ENCODE measurements at places on chromosomes 1 and 21. TPM values are rescaled to one million over a fixed set of nuclear protein-coding genes. Genes with fewer than 3 reads are reported as not detected.

DNA sequence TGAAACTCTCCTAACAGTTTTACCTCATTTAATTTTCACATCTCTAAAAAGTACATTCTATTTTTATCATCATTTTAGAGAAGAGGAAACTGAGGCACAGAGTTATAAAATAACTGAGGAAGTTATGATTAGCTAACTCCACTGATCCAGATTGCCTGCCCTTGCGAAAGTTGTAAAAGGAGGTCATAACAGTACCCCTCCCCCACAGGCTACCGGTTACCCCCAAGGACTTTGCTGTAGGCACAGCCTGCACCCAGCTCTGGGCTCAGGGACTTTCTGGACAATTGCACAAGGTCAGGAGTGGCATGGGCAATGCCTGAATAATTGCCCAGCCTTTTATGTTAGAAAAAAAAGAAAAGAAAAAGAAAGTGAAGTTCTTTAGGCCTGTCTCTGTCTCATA lies 22.7 kb downstream of the PIGM start:
- no peak for DNase-seq

GRCh38 chr1:33466159-33466558 lies 6.3 kb upstream of the ZSCAN20 start:
- no peak for DNase-seq

Gene DMBX1
- not detected for polyA plus RNA-seq

Gene S100A7
- not detected for polyA plus RNA-seq

DNA sequence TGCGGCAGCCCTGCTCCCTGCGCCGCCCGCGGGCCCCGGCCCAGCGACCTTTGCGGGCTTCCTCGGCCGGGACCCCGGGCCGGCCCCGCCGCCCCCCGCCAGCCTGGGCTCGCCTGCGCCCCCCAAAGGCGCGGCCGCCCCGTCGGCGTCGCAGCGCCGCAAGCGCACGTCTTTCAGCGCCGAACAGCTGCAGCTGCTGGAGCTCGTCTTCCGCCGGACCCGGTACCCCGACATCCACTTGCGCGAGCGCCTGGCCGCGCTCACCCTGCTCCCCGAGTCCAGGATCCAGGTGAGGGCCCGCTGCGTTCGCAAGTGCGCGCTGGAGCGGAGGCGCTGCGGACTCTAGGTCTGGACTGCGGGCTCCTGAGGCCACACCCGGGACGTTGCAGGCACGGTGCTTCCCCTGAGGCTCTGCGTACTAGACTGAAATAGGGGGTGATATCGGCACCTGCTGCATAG lies 351 bp downstream of the MIXL1 start:
- DNase-seq, result peak; percentile 6

GRCh38 chr1:65844296-65844695 lies 51.6 kb downstream of the PDE4B start:
- no peak for DNase-seq

Gene FCRL5
- polyA plus RNA-seq, result 0.12 TPM

DNA sequence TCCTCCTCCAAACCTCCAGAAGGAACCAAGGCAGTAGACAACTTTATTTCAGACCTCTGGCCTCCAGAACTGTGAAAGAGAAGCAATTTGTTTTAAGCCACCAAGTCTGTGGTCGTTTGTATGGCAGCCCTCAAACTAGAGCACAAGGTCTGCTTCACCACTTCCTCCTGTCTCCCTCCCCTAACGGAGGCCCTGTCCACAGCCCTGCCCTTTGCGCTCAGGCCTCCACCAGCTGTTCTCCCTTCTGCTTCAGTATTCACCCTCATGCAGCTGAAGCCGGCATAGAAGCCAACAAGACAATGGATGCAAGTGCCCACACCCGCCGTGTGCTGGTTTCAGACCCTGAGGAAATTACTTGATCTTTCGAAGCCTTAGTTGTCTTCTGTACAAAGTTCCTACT lies 364.1 kb downstream of the HHAT start:
- DNase-seq, result no peak

DNA sequence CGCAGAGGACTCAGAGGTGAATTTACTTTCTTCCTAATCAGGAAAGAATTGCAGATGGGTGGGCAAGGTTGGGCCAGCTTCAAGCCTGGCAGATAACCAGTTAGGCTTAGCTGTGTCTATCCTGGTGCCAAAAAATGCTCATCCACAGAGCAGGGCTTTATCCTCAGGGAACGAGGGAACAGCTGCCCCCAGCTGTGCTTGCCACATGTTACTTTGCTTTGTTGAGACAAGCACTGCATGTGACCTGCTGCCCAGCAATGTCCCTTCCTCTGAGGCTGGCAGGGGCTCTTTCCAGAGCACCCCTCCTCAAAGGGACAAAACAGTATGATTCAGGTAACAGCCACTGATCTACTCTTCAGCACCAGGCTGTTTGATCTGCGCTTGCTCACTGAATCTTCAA lies 505.1 kb upstream of the USP24 start:
- DNase-seq, result no peak

GRCh38 chr1:212964102-212964501 lies 13.8 kb downstream of the VASH2 start:
- DNase-seq, result no peak

Gene IVL
- not detected for polyA plus RNA-seq

- DNase-seq, result no peak
Observed at GRCh38 chr1:221276896-221277409, 397.7 kb downstream of the HLX start.

DNA sequence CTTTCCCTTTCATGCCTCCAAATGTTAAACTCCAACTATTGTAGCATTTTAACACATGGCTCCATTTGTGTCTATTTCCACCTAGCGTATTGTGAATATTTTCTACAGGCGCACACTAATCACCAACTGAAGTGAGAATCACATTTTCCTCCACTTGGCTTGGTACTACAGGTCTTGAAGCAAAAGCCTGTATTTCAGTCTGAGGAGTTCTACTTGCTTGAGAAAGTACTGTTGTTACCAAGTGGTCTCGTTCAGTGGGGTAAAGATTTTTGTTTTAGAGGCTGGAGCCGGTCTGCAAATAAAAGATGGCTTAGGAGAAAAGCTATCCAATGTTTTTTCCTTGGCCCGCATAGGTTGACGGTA lies 550 bp upstream of the PTBP2 start:
- no peak for DNase-seq

DNA sequence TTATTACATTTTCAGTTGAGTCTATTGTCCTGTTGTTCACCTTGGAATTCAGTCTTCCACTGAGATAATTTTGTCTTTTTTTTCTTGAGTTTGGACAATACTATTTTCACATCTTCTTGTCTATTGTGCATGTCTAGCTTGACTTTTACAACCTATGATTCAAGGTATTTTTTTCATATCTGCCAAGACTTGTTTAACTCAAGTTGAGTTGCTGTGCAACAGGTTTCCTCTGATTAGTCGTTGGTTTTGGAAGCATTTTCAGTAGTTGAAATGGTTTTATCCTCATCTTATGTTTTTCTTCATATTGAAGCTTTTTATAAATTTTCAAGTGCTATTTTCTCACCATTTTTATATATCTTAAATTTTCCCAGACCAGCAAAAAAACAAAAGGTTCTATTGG lies 103.6 kb downstream of the SCMH1 start:
- DNase-seq, result no peak

DNA sequence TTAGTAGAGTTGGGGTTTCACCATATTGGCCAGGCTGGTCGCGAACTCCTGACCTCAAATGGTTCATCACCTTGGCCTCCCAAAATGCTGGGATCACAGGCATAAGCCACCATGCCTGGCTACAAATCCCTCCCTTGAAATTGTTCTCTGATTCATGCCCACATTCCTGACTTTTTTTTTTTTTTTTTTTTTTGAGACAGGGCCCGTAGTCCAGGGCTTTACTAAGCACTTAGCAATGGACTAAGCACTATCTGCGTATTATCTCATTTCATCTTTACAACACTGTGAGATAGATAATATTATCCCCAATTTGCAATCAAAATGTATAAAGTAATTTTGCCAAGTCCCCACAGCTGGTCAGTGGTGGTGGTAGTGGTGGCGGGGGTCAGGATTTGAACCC lies 58.9 kb downstream of the VWA5B1 start:
- no peak for DNase-seq

GRCh38 chr1:159879136-159879535 lies 16.7 kb upstream of the VSIG8 start:
- DNase-seq, result no peak

DNA sequence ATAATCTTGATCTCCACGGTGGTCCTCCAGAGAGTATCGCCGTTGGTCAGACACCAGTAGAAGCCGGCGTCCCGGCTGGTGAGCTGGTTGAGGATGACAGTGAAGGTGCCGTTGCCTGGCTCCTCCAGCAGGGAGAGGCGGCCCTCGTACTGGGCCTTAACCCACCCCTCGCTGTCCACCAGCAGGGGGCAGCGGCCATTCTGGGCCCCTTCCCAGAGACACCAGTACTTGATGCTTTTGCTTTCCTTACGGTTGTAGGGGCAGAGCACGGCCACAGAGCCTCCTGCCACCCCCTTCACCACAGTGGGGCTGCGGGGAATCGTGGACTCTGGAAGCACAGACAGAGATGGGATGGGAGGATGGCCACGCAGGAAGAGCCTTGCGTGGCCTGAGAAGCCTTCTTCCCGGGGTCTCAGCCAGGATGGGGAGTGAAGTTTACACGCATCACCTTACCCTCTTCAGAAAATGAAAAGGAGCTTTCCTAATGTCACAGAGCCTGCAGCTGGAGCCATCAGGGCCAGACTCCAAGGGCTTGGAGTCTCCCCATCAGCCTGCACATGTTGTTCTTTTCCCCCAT lies 10.7 kb downstream of the PIGR start:
- DNase-seq, result no peak

GRCh38 chr1:100921110-100921706 lies 25.3 kb downstream of the SLC30A7 start:
- peak; percentile 59 for DNase-seq

- DNase-seq, result no peak
Observed at GRCh38 chr1:166808952-166809351, 30.3 kb upstream of the POGK start.

Gene RNF186
- polyA plus RNA-seq, result 12.2 TPM

GRCh38 chr1:46342084-46342656 lies 1.6 kb downstream of the NSUN4 start:
- DNase-seq, result no peak

Gene B4GALT3
- polyA plus RNA-seq, result 24.0 TPM

Gene UBL4B
- not detected for polyA plus RNA-seq

DNA sequence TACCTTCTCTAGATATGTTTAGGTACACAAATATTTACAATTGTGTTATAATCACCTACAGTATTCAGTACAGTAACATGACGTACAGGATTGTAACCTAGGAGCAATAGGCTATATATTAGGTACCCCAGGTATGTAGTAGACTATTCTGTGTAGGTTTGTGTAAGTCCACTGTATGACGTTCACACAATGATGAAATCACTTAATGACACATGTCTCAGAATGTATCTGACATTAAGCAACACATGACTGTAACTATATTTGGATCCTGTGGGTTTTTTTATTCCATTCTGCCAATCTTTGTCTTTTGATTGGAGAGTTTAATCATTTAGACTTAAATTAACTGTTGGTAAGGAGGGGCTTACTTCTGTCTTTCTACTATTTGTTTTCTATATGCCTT lies 52.1 kb downstream of the STYXL2 start:
- DNase-seq, result no peak

Gene AVPR1B
- polyA plus RNA-seq, result 0.38 TPM

DNA sequence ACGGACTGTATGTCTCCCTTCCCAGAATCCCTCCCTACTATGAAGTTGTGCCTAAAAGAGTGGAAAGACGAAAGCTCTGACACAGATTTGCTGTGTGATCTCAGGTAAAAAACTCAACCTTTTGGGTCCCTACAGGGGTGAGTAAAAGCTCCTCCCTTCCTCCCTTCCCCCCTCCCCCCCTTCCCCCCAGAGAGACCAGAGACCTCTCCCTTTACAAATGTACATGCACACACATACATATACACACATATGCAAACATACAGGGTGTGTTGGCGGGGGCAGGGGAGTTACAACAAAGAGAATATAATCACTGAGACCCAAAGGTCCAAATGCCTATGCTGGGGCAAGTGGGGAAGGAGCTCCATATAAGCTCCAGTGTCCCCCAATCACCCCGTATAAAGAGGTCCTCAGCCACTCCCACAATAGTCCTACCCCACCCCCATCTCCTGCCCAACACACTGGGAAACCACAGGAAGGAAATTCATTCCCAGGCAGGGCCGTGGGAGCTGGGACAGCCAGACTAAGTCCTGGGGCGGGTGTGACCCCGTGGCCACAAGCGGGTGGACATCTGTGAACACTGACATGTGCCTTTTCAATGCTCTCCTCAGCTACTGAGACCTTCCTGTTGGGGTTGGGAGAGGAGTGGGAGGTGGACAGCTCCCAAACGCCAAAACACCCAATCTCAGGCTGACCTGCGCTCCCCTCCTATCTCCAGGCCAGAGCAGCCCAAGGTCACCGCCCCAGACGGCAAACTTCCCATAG lies 2.0 kb downstream of the MEF2D start:
- DNase-seq, result no peak

DNA sequence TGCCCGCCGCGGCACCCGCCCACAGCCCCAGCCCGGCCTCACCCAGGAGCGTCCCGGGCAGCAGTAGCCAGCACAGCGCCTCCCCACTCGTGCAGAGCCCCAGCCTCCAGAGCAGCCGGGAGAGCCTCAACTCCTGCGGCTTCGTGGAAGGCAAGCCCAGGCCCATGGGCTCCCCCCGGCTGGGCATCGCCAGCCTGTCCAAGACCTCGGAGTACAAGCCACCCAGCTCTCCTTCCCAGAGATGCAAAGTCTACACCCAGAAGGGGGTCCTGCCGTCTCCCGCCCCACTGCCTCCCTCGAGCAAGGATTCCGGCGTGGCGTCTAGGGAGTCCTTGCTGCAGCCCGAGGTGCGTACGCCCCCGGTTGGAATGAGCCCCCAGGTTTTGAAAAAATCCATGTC lies 531.2 kb downstream of the KIF26B start:
- no peak for DNase-seq

DNA sequence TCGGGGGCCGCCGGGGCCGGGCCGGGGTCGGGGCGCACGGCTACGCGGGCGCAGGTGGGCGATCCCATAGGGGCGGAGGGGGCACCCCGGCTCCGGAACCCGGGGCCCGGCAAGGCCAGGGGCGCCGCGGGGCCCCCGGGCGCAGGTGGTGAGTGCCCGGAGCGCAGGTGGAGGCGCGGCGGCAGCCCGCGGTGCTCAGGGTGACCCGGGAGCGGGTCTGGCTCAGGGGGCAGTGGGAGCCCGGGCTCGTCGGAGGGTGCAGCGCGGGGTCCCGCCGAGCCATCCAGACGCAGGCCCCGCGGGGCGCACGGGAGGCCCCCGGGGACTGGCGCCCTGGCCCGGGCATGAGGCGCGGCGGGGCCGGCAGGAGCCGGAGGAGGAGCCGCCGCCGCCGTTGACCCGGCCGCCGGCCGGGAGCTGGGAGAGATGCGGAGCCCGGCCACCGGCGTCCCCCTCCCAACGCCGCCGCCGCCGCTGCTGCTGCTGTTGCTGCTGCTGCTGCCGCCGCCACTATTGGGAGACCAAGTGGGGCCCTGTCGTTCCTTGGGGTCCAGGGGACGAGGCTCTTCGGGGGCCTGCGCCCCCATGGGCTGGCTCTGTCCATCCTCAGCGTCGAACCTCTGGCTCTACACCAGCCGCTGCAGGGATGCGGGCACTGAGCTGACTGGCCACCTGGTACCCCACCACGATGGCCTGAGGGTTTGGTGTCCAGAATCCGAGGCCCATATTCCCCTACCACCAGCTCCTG lies 489 bp downstream of the CELSR2 start:
- DNase-seq, result no peak

Gene EFNA3
- 11.7 TPM for polyA plus RNA-seq

Gene SPOCD1
- 0.50 TPM for polyA plus RNA-seq
